Suppressor macrophage treated with lipopolysaccharide for 1 hour (primary cell): ENCODE measurements at places on chromosomes 7 and 10.
A peak's percentile ranks its signal among the peaks of the same experiment; 100 is the strongest.

GRCh38 chr7:68247571-68247970 lies 1250.9 kb downstream of the TYW1 start:
- no peak for DNase-seq

DNA sequence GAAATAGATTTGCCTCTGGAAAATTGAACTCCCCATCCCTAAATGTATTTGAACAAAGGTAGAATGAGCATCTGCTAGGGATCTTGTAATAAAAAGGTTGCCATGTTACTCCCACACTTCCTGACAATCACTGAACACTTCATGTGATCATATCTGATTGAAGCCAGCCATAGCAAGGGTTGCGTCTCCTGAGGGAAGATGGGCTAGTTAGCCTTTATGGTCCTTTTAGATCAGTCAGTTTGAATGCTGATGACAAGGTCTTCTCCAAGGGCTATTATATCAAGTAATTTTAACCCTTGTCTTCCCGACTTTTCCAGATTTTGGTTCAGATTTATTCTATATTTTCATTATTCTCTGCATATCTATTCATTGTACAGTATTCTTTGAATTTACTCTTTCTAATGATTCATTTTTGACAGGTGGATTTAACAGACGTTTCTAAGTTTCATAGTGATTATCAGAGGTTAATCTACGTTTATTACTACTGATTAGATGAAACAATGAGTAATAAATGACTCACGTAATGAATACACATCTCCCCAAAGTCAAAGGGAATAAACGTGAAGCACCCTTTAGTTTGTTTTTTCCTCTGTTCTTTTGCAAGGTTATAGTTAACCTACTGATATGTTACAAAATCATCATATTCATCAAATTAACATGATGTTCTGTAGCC lies 28.1 kb downstream of the CSGALNACT2 start:
- no peak for DNase-seq

DNA sequence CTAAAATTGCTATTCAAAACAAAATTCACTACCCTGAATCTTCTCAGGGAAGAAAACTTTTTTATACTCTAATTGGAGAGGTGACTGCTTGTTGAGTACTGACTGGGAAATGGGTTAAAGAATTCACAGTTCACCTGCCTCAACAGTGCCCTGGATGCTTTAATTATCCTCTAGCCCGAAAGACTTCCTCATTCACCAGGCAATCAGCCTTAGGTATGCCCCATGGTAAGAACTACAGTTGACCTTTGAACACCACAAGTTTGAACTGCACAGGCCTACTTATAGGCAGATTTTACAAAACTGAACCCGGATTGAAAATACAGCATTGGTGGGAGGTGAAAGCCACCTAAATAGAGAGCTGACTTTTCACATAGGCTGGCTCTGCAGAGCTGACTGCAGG lies 175.3 kb downstream of the ELAPOR2 start:
- no peak for DNase-seq

DNA sequence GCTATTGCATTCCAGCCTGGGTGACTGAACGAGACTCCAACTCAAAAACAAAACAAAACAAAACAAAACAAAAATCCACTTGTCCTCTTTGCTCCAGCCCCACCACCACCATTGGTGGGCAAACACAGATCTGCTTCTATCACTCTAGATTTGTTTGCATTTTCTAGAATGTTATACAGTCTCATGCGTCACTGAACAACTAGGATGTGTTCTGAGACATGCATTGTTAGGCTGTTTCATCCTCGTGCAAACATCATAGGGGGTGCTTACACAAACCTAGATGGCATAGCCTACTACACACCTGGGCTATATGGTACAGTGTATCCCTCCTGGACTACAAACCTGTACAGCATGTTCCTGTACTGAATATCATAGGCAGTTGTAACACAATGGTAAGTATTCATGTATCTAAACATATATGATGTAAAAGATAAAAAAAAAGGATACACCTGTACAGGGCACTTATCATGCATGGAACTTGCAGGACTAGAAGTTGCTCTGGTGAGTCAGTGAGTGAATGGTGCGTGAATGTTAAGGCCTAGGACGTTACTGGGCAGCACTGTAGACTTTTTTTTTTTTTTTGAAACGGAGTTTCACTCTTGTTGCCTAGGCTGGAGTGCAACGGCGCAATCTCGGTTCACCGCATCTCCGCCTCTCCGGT lies 45.3 kb downstream of the BTBD16 start:
- DNase-seq, result no peak

DNA sequence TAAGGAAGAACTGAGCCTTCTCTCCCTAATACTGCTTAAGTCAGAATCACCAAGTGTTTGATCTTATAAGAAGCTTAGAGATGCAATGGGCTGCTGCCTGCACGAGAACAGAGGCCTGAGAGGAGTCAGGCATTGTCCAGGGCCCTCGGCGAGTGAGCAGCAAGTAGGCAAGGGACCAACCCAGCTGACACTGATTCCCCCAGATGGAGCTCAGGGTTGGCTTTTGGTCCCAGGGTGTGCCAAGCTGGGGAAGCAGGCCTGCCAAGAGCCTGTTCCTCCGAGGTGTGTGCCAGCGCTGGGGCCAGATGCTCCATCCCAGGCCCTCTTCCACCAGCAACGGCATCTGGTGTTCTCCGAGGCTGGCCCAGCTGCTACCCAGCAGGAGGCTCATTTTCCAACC lies 222.0 kb upstream of the ZMIZ1 start:
- no peak for DNase-seq

DNA sequence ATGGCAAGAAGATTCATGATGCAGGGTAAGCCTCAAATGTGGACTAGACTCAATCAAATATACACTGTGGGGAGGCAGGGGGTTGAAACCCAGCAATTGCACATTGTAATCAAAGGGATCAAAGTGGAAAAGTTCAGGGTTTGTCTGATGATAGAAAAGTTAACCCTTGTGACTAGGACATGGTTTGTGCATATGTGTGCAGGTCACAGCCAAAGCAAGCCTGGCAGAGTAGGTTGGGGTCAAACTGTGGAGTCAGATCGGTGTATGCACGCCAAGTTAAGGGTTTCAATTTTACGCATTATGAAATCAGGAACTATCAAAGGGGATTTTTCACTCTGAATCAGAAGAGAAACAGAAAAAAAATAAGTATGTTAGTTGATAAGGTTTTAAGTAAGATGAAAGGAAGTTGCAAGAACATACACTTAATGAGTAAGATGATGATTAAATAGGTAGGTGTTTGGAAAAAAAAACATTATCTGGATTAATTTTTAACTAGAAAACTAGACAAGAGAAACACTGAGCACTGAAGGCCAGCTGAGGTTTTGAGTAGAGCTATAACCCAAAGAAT lies 188.3 kb downstream of the DGKB start:
- no peak for DNase-seq

- no peak for DNase-seq
These were observed 1.5 kb downstream of the FAM13C start for GRCh38 chr10:59360605-59361405.

DNA sequence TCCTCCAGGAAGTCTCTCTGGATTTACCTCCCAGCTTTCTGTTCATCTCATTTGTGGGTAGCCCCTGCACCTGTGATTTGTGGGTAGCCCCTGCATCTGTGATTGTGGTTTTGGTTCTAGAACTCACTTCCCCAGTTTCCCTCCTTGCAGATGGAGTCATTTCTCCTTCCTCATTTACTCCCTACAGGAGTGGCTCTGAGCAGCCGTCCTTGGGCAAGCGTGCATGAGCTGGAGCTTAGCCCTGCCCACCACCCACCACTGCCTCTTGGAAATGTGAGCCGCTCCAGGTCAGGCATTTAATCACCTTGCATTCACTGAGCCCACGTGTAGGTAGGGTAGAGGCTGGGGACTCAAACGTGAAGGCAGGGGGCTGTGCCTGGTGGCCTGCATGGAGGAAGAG lies 8.2 kb downstream of the COL26A1 start:
- DNase-seq, result peak; percentile 71

DNA sequence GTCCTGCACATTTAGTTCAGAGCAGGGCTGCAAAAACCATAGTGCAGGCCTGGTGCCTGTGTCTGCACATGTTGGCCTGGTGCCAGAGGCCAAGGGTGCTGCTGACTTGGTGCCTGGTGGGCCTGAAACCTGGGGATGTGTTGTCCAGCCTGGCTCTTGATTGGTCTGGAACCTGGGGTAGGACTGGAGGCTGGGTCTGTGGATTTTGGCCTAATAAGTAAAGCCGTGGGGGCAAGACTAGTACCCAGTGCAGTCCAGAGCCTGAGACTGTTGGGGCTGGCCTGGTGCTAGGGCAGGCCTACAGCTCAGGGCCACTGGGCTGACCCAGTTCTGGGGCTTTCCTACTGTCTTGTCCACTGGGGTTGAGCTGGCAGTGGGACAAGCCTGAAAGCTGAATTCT lies 817.9 kb downstream of the DNAJB9 start:
- DNase-seq, result no peak

DNA sequence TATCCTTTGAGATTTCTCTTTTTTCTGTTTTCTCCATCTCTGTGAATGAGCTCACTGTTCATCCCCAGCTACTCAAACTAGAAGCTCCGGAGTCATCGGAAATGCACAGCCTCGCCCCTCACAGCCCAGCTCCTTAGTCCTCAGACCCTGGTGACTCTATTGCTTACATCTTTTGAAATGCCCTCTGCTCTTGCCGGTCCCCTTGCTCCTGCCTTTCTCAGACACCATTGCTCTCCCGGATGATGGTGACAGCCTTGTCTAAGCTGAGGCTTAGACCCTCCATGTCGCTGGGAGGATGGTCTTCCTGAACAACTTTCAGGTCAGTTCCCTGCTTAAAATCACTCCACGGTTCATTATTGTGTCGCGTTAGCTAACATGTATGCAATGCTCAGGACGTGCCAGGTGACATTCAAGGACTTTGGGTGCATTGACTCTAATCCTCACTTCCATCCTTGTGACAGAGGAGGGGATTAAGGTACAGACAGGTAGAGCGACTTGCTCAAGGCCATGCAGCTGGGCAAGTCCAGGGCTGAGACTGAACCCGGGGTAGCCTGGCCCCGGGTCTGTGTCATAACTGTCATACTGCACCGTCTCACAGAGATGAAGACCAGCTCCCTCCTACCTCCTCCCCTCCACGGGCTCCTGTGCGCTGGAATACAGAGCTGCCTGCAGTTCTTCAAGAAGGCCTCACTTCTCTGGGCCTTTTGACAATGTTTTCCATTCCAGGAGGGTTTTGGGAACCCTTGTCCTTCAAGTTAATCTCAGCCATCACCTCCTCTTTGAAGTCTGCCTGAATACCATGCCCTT lies 4.3 kb upstream of the UCMA start:
- no peak for DNase-seq

- peak; percentile 21 for DNase-seq
These were observed 90.8 kb downstream of the CREM start for GRCh38 chr10:35217455-35217854.

- no peak for DNase-seq
These were observed 83.7 kb downstream of the EPC1 start for GRCh38 chr10:32263300-32263699.

GRCh38 chr7:141356161-141356560 lies 195.0 kb upstream of the AGK start:
- no peak for DNase-seq

DNA sequence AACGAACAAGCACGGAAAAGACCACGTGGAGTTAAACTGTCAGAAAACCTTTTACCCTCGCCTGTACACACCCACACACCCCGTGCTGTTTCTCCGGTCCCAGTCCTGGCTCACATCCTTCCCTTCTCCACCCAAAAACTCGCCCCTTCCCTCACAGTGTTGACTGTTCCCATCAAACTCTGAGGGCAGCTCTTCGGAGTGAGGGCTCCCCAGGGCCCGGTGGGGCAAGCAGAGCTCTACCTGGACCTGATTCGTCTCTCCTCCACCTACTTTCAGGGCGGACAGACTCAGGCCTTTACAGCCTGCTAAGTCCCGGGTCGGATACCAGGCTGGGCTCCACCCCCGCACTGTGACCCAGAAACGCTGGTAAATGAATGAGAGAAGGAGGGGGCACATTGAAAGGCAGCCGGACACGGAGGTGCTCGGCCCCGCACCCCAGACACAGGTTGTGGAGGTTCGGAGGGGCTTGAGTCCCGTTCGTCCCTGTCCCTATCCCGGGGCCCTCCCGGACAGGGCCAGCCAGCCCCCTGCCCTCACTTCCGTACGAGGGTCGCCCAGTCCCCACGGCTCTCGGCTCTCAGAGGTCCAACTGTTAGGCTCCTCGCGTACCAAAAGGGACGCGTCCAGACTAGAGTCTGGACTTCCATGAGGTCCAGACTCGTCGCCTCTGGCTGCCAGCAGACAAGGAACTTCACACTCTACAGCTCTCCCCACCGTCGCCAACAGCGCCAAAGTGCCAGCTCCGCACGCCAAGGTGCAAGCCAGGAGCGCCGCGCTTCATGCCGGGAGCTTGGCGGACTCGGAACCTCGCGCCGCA lies 31.7 kb upstream of the ASL start:
- peak; percentile 28 for DNase-seq

DNA sequence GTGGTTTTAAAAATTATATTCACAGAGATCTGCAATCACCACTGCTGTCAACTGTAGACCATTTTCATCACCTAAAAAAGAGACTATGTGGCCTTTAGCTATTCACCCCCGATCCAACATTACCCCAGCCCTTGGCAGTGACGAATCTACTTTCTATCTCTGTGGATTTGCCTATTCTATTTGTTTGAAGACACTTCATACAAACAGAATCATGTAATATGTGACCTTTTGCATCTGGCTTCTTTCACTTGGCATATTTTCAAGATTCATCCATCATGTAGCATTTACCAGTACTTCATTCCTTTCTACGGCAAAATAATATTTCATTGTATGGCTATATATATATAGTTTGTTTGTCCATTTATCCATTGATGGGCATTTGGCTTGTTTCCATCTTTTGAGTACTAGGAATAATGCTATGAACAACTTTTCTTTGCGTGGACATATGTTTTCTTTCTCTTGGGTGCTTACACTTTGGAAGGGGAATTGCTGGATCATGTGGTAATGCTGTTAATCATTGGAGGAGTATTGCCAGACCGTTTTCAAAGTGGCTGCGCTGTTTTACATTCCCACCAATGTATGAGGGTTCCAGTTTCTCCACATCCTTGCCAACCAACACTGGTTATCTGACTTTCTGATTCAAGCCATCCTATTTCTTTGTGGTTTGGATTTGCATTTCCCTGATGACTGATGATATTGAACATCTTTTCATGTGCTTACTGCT lies 22.3 kb downstream of the ADAMTS14 start:
- DNase-seq, result no peak

DNA sequence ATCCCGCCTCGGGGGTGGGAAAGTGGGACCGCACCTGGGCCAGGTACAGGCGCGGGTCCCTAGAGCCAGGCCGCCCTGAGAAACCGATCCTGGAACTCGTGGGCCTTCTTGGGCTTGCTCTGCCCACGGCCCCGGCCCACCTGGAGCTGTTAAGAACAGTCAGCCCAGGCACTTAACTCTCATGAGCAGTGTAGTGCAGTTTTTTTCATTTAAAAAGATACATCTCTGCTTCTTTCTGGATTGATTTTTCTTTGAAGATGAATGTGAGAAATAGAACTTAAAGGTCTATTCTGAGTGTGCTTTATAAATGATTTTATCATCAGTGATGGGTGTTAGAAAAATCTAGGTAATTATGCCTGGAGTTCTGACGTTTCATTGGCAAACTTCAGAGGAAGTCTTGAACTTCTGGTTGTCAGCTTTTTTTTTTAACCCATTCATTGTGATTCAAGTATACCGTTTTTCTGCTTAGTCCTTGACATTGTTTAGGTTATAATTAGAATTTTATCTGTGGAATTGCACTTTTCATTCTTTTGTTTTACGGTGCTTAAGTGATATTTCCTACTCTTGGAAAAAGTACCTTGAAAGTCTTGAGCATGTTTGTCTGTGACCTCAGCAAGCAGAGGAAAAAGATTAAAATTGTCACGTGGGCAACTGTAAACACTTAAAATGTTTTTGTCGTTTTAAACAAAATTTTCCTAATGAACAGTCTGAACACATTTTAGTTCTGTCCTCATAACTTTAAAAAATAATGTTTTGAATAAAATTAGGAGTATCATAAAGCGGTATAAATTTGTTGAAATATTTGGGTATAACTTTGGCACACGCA lies 906 bp downstream of the CDK1 start:
- DNase-seq, result no peak
